ENCODE measurements at places on chromosomes 12 and 14.

DNA sequence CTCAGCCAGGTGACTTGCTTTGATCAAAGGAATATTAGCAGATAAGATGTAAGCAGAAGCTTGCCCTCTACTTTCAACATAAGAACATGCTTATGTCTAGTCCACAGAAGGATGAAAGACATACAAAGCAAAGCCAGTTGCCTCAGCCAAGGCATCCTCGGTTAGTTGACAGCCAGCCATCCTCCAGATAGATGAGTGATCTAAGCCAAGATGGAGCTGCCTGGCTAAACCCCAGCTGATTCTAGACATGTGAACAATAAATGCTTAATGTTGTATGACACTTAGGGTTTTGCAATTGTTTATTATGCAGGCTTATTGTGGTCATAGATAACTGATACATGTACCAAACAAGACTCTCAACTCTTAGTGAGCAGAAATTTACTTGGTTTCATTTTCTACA, 157.6 kb upstream of the TMTC2 start:
- no peak for DNase-seq

DNA sequence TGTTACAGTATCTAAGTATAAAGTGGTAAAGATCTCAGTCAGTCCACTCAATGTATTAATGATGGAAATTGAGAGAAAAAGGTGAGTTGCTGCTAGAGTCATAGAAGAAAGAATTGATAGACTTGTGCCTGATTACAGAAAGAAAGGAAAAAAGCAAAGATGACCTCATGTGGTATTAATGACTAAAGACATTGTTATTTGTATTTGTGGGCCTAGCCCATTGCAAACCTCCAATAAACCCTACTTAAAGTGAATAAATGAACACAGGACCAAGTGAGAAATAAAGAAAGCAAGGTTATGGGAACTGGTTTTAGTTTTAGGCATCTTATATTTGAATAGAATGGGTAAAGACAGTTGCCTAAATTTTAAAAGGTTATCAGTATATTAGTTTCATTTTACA, 105.5 kb downstream of the SYT1 start:
- DNase-seq: no peak

DNA sequence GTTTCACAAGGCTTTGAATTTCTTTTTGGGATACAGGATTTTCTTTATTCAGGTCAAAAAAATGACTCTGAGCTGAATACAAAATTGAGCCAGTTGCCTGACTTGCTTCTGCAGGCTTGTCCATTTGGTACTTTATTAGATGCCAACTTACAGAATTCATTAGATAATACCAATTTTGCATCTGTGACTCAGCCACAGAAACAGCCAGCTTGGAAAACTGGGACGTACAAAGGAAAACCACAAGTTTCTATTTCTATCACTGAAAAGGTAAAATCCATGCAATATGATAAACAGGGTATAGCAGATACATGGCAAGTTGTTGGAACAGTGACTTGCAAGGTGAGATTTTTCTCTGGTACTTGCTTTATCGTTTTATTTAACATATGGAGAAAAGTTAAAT, 5.8 kb downstream of the AP5M1 start:
- DNase-seq: no peak

- no peak for DNase-seq
Observed at GRCh38 chr14:93381644-93382043, 34.7 kb downstream of the COX8C start.

- DNase-seq: no peak
Observed at GRCh38 chr14:86166541-86166940, 636.6 kb downstream of the FLRT2 start.

DNA sequence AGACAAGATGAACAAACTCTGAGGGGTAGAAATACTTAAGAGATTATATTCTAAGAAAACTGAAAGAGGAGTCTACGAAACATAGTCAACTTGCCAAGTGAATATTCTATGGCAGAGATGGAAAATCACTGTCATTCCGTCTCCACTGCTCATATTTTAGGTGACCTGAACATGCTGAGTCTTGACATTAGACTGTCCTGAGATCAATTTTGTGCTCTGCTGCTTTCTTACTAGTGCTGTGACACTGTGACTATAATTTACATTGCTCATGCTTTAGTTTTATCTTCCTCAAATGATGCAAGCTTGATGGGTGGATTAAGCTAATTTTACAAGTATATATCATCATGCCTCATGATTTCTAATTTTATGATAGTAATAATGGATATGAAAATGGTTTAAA, 228.2 kb upstream of the LRFN5 start:
- no peak for DNase-seq

DNA sequence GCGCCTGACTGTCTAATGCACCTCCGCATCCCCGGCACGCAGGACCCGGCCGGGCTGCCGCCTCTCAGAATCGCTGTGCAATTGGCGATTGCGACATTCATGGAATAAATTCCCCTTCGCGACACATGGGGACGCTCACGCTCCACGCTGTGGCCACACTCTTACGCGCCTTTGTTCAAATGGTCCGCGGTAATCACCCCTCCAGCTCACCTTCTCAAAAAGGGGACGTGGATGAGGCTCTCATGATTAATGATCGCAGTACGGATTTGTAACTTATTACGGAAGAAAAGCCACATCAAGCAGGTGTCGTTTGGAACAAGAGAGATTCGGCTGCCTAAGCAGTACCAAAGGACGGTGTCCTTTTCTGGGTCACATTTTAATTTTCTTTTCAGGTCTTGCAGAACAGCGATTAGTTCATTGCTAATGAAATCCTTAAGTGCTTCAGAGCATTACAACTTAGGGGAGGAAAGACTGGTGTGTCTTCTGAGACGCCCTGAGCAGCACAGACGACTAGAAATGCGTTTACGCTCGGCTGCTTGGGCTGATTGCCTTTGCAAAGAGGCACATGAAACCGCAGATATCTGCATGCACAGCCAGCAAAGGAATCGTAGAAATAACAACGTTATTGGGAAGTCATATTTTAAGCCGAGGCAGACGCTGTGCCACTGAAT, 37.3 kb upstream of the ADGRD1 start:
- peak; percentile 9 for DNase-seq

DNA sequence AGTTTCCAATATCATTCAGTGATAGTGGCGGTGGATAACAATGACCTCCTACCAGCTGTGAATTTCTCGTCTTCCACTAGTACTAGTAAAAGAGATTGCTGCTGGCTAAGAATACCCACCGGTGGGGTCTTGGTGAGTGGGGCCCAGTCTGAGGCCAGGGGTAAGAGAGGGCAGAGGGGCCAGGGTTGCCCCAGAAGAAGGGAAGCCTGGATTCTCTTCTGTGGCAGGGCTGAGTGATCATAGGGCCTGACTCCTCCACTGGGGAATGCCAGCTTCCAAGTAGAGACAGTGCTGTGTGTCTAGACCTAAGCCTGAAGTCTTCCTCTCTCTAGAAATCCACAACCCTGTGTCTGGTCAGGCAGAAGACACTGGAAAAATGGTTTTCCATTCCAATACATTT, 5.8 kb upstream of the TMEM63C start:
- no peak for DNase-seq

DNA sequence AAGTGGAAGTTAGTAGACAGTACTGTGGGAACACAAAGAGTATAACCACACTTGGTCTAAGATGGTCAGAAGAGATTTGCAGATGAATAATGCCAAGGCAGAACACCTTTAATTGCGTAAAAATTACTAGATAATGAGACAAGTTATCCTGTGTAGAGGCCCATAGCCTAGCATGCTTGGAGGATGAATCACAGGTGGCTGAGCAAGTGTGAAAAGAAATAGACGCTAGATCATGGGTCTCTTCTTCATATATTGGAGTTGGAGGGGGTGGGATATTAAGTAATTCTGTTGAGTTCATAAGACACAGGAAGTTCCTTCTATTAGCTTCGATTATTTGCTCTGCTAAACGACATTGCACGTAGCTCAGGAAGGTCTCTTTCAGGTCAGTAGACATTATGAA, 454.3 kb upstream of the LMO3 start:
- DNase-seq: no peak

DNA sequence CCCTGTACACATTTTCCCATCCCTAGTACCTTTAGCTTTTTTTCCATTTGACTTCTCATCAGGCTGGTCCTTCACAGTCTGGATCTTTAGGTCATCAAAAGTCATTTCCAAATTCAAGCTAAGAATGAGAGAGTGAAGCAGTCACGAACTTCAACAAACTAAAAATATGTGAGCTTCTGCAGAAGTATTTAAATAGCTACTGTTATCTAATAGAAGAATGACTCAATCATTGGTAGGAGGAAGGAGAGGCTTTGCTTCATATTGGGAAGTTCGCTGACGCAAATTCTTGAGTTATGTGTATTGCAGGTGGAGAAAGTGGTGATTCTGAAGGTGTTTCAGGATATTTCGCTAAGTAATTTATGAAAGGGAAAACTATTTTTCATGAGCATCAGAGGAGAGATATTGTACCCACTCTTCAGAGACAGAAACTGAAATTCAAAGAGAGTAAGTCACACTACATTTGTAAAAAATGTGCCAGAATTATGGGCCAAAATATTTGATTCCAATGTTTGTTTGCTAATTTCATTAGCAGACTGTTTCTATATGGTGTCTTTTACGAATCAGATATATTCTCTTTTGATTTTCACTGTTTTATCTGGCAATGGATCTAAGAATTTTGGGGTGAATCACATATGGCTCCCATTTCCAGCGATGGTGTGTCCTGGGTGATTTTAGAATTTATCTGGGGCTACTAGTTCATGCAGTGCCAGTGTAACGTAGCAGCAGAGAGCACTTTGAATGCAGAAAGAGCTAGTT, at the start of gene OLR1:
Gene OLR1, minus strand, starts transcription at position 160 of the 756 bp plus-strand sequence. Its CDS starts 55 bp downstream, at position 105.
- no peak for DNase-seq

Measured in NCI-H1417 treated with DMSO at 0.1 percent for 48 hours (cell line).